Tibial nerve (tissue), 4 donors: ENCODE measurements at places on chromosomes 13 and 19.

DNA sequence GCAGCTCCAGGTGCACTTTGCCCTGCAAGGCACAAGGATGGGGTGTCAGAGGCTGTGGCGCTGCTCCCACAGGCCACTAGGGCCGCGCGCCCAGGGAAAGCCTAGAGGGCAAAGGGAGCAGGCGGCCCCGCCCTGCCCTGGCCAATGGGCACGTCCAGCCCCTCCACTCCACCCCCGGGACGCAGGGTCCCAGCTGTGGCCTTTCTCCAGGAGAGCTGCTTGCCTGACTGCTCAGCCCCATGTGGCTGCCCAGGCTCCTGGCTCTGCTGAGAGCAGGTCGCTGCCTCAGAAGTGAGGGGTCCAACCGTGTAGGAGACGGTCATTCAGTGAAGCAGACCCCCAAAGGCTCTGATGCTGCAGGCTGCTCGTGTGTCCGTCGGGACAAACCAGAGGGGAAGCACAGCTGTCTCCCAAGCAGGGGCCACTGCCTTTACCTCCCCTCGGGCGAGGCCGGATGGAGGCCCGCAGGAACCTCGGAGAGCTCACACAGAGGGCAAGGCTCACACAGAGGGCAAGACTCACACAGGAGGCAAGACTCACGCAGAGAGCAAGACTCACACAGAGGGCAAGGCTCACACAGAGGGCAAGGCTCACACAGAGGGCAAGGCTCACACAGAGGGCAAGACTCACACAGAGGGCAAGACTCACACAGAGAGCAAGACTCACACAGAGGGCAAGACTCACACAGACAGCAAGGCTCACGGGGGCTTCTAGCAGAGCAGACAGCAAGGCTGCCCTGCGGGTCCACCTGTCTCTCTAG, 56.2 kb upstream of the C13orf46 start:
- DNase-seq = no peak

GRCh38 chr13:76651286-76651685, 234.9 kb downstream of the KCTD12 start:
- no peak for DNase-seq

- DNase-seq = no peak
Observed at GRCh38 chr13:78035500-78035899, 116.9 kb upstream of the EDNRB start.

GRCh38 chr13:107296804-107297203, 728.9 kb upstream of the ARGLU1 start:
- DNase-seq = no peak

GRCh38 chr13:45615501-45616101, at the start of gene ERICH6B:
ERICH6B (minus strand) TSS chr13:45615739; CDS start chr13:45597005, 18,734 bp downstream.
- DNase-seq = peak; percentile 14

- DNase-seq = peak; percentile 72
Observed at GRCh38 chr13:36345438-36346221, 564 bp downstream of the SPART start.

GRCh38 chr13:27663947-27664346, 42.3 kb downstream of the POLR1D start:
- no peak for DNase-seq

DNA sequence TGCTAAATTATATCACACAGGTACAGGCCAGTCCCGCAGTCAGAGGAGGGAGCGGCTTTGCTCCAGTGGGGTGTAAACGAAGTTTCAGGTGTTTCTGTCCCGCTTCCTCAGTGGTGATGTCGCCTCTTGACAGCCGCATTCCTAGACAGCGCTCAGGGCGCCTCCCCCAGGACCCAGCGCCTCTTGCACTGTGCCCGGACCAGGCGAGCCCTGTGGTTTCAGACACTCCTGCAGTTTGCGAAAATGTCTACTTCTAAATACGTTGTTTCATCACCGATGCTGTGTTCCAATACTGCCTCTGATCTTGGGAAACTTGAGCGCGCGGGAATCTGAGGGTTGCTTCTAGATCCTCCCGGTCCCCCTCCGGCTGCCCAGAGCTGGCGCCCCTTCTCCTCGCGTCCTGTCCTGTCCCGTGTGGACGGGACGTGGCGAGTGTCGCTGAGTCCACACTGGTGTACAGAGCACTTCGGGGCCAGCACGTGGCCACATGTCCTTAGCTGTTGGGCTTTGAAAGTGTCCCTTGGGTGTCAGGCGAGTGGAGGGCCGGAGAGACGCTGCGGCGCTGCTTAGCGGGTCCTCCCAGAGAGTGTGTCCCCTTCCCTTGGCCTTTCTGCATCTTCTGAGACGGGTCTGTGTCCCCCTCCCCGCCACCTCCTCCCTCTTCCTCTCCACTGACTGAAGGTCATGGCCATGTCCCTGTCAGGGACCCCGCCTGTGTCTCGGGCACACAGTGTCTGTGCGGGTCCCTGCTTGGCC, 14.6 kb upstream of the RPS15 start:
- DNase-seq = no peak

DNA sequence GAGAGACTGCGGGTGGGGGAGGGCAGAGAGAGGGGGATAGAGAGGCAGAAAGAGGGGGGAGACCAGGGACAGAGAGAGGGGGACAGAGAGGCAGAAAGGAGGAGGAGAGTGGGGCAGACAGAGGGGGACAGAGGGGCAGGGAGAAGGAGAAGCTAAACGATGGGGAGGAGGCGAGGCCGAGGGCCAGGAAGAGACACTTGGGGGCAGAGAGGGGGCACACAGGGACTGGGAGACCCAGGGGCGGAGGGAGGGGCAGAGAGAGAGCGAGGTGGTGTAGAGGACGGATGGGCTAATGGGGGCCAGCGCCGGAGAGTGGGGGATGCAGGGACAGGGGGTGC, 666 bp downstream of the MEIS3 start:
- no peak for DNase-seq

DNA sequence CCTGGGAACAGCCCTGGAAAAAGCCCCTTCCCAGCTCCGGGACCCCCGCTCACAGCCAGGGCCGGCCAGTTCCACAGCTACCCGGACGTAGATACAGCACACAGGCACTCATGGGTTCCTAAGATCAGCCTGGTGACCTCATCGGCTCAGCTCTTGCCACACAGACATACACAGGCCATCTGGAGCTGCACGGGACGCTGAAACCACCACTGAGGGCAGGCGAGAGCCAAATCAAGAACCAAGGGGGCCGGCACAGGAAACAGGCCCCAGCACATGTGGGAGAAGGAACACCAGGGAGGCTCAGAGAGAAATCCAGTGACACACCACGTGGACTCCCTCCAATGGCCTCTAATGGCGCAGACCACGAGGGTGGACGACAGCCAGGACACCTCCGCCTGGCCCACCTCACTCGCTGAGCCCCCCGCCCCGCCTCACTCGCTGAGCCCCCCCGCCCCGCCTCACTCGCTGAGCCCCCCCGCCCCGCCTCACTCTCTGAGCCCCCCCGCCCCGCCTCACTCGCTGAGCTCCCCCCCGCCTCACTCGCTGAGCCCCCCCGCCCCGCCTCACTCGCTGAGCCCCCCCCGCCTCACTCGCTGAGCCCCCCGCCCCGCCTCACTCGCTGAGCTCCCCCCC, 69.7 kb upstream of the C13orf46 start:
- DNase-seq = peak; percentile 67

GRCh38 chr19:57941593-57941992, 5.9 kb downstream of the ZNF256 start:
- no peak for DNase-seq

GRCh38 chr19:14770136-14770535, 8.2 kb downstream of the ADGRE2 start:
- no peak for DNase-seq

GRCh38 chr19:42253245-42254088, 1.5 kb downstream of the ERF start:
- DNase-seq = peak; percentile 57

DNA sequence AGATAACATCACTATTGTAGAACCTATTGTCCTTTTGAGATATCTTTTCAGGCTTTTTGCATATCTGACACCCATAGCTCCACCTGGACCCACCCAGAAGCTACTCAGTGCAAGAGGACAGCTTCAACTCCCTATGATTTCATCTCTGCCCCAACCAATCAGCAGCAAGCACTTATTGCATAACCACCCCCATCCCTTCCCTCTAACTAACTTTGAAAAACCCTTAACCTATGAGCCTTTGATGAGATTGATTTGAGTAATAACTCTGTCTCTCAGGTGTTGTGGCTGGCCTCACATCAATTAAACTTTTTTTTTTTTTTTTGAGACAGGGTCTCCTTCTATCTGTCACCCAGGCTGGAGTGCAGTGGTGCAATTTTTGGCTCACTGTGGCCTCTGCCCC, 13.4 kb upstream of the MTRF1 start:
- no peak for DNase-seq

GRCh38 chr13:79917628-79918027, 423.3 kb downstream of the SPRY2 start:
- DNase-seq = no peak

GRCh38 chr13:34967851-34968562, 25.9 kb downstream of the NBEA start:
- no peak for DNase-seq

GRCh38 chr13:75870397-75870903, 234.3 kb downstream of the LMO7 start:
- peak; percentile 13 for DNase-seq

- no peak for DNase-seq
Observed at GRCh38 chr19:48469934-48470680, 938 bp downstream of the CYTH2 start.

GRCh38 chr13:23598369-23598768, 28.2 kb downstream of the TNFRSF19 start:
- DNase-seq = no peak

DNA sequence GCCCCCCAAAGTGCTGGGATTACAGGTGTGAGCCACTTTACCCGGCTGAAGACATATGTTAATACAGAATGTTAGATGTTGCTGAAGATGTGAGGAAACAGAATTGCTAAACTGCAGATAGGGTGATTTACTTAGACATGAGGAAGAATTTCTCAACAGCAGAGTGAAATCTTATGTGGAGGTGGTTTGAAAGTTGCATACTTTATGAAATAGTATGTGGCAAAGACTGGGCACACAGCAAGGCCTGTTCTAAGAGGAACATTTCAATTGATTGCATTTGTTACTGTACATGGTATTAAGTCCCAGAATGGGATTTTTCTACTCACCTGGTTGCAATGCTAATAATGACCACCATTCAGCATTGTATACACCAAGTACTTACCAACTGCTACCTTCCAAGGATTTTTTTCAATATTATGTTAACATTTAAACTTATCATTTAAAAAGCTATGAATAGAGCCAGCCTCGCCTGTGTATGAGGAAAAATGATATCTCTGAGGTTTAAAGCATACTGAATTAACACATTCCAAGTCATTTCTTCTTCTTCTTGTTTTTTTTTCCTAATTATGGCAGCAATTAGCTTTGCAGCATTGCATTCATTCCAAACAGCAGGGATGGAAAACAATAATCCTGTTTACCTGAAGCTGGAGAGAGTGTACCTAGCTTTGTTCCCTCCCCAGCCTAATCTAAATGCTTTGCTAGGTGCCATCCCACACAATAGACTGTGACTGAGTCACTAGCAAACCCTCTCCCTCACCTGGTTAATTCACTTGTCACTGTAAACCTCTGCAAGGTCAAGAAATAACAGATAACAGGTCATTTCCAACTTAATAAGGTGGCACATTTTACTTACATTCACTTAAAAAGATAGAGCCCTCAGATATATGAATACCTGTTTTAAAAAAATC, 19.4 kb upstream of the KLF5 start:
- no peak for DNase-seq

GRCh38 chr13:95740979-95741320, 64.0 kb downstream of the DNAJC3 start:
- DNase-seq = no peak

- no peak for DNase-seq
Observed at GRCh38 chr13:26708007-26708297, 52.6 kb downstream of the GPR12 start.

DNA sequence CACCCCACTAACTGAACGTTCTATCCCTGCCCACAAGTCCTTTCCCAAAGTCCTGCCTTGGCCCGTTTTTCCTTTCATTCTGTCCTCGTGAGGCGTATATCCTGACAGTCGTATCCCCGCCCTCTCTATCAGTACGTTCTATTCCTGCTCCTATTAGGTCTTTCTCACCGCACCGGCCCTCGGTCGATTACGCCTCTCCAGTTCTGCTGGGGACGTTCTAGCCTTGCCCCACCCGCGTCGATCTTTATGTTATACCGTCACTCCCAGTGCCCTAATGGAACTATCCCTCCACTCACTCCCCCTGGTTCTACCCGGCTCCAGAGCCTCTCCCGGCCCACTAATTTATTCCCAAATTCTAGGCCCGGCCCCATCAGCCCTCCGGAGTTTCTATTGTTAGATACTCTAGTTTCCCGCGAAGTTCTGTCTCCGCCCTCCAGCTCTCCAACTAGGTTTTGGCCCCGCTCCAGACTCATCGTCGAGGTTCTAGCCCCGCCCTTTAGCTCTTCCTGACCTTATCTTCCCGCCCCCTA, 2.0 kb downstream of the PLAUR start:
- DNase-seq = no peak

GRCh38 chr13:32669030-32669646, 82.9 kb downstream of the PDS5B start:
- no peak for DNase-seq

- no peak for DNase-seq
Observed at GRCh38 chr19:12752056-12752781, 628 bp downstream of the BEST2 start.

DNA sequence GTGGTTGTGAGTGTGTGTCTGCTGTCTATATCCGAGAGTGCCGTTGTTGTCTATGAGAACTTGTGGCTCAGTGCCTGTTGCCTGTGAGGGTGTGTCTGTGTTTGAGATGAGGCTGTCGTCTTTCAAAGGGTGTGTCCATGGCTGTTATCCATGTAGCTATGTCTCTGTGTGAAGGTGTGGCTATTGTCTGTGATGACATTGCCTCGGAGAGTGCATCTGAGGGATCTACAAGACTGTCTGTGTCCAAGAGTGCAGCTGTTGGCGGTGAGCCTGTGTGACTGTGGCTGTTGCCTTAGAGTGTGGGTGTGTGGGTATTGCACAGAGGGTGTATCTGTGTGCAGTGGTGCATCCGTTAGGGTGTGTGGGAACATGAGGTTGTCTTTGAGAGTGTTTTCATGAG, 4.9 kb downstream of the NUMBL start:
- no peak for DNase-seq

GRCh38 chr13:90552702-90553101, 794.8 kb upstream of the MIR17HG start:
- DNase-seq = no peak

DNA sequence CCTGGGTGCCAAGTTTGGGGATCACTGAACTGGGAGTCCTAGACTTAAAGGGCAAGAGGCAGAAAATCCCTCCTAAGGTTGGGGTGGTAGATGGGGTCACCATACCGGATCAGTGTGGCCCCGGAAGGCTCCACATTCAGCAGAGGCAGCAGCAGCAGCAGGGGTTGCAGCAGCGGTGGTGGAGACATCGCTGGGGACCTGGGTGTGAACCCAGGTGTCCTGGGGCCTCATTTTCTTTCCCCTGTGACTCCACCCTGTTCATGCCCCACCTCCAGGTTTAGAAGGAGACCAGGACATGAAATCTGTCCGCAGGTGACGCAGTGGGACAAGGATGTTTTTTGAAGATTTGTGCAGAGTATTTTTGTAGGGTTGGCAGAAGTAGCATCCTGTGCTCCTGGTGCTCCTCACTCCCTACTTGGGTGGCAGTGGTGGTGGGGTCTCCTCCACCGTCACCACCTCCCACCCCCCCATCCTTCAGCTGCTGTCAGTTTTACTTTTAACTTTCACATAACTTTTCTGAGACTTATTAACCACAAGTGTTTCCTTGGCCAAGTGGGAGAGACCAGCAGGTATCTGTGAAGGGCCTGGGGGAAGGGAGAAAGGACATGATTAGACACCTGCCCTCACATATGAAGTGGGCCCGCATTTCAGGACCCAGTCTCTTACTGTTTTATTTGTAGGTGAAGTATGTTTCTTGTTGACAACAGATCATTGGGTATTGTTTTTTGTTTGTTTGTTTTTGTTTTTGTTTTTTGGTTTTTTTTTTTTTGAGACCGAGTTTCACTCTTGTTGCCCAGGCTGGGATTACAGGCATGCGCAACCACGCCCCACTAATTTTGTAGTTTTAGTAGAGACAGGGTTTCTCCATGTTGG, at the start of gene NAPSA:
Gene NAPSA (minus strand): TSS at position 206 of the 873 bp plus-strand sequence. CDS start 18 bp downstream, at position 188.
- DNase-seq = no peak
